ENCODE measurements at places on chromosomes 6 and 20. TPM values are rescaled to one million over a fixed set of nuclear protein-coding genes. Genes with fewer than 3 reads are reported as not detected.

The RIMS1 gene
- total RNA-seq: 1.8 TPM

The PBOV1 gene
- total RNA-seq: not detected

The MYT1 gene
- total RNA-seq: not detected

The BEND6 gene
- 8.3 TPM for total RNA-seq

The FILIP1 gene
- 2.0 TPM for total RNA-seq

GRCh38 chr6:168153553-168153952 lies 74.5 kb upstream of the FRMD1 start:
- peaks cover 8% of the 10 kb centered on the region for H3K27me3 ChIP-seq
- H3K36me3 ChIP-seq: no peaks in the 10 kb centered on the region
- peaks cover 29% of the 10 kb centered on the region for H3K4me1 ChIP-seq
- no peak overlapping the region for H3K27ac ChIP-seq

- peaks cover 4% of the 10 kb centered on the region for H3K4me1 ChIP-seq
- H3K4me3 ChIP-seq: no peak overlapping the region
- H3K27ac ChIP-seq: no peak overlapping the region
- no peaks in the 10 kb centered on the region for H3K27me3 ChIP-seq
- DNase-seq: no peak
Measured at GRCh38 chr6:38396209-38396608, 243.5 kb downstream of the BTBD9 start.

GRCh38 chr6:4017058-4017739 lies 61.7 kb downstream of the FAM217A start:
- peaks cover 4% of the 10 kb centered on the region for H3K36me3 ChIP-seq
- H3K27me3 ChIP-seq: no peaks in the 10 kb centered on the region
- H3K4me3 ChIP-seq: peak overlapping the region; percentile 79
- H3K27ac ChIP-seq: peak overlapping the region; percentile 95

DNA sequence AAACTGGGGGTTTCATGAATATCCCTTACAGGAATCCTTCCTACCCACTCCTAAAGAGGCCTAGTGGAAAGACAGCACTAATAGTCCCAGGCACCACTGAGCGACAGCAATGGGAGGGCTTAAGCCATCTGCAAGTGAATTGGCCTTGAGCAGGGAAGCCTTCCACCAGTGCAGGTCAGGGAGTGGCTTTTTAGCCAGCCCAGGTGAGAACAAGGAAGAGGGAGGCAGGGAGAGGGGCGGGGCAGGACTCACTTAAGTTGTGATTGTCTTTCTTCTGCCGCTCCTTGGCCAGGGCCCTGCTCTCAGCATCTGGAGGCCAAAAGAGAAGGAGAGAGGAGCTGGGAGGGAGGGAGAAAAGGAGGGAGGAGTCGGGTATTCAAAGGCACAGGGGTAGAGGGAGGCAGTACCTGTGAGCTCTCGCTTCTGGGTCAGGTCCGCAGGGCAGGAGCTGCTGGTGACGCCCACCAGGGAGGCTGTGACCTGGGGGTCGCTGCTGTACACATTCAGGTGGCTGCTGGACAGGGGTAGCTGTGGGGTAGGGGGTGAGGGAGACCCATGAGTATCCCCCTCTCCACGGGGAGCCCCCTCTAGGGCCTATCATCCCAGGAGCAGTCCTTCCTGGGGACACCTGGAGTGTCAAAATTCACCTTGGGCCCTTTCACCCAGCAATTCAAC lies 47.8 kb downstream of the TFEB start:
- H3K4me3 ChIP-seq: no peak overlapping the region
- DNase-seq: no peak
- H3K36me3 ChIP-seq: no peaks in the 10 kb centered on the region
- no peaks in the 10 kb centered on the region for H3K27me3 ChIP-seq
- H3K4me1 ChIP-seq: no peaks in the 10 kb centered on the region

DNA sequence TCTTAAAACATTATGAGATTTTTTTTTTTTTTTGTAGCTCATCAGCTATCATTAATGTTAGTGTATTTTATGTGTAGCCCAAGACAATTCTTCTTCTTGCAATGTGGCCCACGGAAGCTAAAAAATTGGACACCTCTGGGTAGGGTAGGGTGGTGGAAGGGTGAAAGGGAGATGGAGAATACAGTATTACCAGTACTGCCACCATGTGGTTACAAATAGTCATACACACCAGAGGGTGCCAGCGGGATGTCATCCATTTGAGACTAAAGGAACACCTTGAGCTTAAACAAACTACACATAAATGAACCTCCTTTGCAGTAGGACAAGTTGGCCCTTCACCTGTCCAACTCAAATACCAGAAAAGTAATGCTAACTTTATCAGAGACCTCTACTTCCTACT lies 601.9 kb downstream of the HTR1B start:
- no peak overlapping the region for H3K27ac ChIP-seq
- no peaks in the 10 kb centered on the region for H3K27me3 ChIP-seq
- DNase-seq: no peak
- no peak overlapping the region for H3K4me3 ChIP-seq

Data from astrocyte (in vitro differentiated cells and primary cell).